ENCODE measurements at places on chromosomes 13 and 19.
A peak's percentile ranks its signal among the peaks of the same experiment; 100 is the strongest.

GRCh38 chr13:25249001-25249543, 38.2 kb downstream of the MTMR6 start:
- peak; percentile 15 for DNase-seq

DNA sequence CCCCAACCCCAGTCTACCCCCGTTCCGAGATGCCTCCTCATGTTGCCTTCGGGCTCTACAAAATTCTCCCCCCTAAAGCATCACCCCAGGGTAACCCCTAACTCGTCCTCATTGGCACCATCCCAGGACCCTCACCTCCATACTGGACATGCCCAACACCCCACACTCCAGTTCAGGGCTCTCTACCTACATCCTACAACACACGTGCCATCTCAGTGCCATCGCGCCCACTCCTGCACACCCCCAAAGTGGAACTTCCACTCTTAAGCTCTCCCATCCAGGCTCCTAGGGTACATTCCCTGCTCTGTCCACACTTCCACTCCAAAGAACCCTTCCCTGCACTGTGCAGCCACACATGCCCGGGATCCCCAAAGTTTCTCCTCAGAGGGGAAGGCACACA, 827 bp upstream of the FKRP start:
- DNase-seq = no peak

DNA sequence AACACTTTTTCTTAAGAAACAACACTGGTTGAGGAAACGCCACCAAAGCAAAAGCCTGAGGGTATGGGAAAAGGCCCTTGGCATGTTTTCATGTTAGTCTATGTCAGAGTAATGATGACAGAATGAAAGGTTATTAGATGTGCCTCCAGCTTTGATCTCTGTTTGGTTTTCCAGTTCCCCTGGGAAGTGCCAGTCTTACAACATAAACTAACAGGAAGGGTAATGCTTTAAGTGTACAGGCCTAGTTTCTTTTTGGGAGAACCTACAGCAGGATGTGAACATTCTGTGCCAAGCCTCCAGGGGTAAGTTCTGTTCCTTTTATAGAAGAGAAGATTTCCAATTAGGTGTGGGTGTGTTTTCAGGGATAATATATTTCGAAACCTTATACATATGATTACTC, 121.7 kb downstream of the FNDC3A start:
- DNase-seq = no peak

DNA sequence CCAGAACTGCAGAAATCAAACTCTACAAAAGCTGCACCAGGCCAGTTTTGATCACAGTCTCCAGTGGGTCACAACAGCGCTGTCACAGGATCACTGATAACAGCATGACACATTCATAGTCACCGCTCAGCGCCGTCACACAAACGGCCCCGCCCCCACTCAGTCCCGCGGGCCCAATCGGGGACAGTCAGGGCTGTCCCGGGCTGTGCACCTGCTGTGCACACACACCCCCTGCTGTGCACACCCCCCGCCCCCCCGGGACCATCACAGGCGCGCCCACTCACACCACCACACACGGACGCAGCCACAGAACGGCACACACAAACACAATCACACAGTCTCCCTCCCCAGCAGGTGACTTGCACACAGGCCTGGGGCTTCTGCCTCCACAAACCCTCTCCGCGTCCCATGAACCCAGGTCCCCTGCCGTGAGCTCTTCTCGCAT, 435 bp upstream of the ZNF382 start:
- DNase-seq = no peak

DNA sequence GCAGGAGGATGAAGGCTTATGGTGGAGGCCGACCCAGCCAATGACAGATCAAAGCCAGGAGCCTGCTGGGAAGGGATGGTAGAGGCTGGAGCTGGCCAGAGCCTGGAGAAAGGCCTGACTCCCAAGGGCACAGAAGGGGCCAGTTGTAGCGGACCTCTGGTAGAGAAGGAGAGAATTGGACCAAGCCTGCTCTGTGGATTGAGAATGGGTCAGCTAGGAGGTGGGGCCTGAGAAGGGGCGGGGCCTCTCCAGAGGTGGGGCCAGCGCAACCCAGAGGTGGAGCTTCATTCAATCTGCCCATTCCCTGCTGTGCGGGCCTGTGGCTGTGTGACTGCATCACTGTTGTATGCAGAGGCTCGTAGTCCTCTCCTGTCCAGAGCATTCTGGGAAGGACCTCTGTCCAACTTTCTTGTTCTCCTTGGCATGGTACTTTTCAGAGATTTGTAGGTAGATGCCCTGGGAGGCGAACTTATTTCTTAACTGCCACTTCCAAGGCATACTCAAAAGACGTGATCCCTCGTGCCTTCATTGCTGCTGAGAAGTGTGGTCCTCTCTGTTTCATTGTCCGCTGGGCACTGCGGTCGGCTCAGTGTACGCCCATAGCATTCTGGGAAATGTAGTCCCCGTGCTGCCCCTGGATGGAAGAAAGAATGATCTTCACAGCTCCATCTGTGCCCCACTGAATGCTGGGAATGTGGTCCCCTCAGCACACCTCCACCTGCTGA, 6.7 kb downstream of the GRIN2D start:
- DNase-seq = peak; percentile 83

GRCh38 chr13:36788276-36788675, 30.7 kb upstream of the RFXAP start:
- no peak for DNase-seq

DNA sequence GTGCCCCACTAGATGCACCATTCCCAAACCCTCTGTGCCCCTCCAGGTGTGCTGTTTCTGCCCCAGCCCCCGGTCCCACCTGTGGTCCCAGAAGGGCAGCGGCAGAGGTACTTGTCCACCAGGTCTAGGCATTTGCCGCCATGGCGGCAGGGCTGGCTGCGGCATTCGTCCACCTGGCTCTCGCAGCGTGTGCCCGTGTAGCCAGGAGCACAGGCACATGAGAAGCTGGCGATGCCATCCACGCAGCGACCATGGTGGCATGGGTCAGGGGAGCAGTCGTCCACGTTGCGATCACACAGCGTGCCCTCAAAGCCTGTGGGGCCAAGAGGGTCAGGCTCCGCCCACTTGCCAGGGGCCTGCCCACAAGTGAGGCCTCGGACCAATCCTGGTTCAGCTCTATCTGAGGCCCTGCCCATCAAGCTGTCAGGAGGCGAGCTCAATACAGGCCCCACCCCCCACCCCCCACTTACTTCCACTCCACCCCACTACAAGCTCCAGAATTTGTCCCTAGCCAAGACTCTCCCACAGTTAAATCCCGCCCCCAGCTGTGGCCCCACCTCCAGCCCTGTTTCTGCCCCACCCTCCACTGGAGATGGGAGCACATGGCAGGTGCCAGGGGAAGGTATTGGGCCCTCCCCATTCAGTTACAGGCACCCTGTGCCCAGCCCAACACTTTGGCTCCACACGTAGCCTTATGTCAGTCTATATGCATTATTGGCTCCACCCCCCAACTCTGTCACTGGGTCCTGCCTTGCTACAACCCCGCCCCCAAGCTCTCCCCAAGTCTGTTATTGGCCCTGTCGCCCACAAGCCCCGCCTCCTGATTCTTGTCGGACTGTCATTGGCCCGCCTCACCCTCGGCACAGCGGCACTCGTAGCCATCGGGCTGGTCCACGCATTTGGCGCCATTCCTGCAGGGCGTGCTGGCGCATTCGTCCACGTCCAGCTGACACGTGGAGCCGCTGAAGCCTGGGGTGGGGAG, 13.5 kb downstream of the NOTCH3 start:
- no peak for DNase-seq

DNA sequence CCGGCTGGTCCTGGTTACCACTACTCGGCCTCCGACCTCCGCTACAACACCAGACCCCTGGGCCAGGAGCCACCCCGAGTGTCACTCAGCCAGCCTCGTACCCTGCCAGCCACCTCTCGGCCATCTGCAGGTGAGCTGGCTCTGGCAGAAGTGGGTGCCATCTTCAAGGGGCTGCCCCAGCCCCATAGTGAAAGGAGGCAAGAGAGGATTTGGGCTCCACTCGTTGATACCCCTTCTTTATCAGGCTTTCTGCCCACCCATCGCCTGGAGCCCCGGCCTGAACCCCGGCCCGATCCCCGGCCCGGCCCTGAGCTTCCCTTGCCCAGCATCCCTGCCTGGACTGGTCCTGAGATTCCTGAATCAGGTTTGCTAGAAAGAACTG, 7.1 kb downstream of the LTBP4 start:
- DNase-seq = no peak

GRCh38 chr13:99347911-99348451, 40.8 kb upstream of the GPR183 start:
- no peak for DNase-seq

DNA sequence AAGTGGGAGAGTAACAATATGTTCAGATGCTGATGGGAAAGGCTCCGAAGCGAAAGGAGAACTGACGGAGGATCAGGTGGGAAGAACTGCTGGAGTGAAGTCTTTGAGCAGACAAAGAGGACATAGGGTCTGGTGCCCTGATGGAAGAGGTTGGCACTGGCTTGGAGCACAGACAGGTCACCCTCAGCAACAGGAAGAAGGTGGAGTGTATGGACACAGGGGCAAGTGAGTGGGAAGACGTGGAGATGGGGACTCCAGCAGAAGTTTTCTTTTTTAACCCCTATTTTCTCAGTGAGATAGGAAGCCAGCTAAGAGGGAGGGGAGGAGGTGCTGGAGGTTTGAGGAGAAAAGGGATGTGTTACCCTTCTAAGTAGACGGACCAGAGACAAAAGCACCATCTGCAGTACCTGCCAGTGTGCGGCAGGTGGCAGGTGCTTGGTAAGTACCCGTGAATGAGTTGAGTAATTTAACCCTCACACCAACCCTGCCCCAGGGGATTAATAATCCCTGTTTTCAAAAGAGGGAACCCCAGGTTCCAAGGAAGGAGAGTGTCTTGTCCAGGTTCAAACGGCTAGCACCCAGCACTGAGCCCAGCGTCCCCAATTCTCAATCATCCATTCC, 11.2 kb downstream of the HAS1 start:
- DNase-seq = peak; percentile 43

DNA sequence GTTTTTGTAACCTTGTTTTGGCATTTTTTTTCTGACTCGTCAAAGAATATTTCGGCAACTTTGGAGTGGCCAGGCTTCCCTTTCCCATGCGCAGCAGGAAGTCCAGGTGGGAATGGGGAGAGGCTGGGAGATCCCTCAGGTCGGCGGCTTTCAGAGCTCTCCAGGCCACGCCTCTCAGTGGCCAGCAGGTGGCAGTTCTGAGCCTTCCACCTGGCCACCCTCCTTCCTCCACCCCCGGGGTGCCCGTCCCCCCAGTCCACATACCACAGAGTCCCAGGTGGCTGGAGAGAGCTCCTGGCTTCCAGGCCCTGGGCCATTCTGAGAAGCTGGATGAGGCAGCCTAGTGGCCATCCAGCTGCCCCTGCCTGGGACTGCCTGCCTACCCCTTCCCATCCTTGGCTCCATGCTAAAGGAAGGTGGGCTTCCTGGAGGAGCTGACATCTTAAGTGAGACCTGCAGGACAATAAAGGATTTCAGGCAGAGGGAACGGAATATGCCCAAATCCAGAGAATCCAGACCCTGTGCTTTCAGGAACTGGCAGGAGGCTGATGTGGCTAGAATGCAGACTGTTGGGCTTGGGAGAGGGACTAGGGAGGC, 46.3 kb downstream of the CCNE1 start:
- DNase-seq = no peak

DNA sequence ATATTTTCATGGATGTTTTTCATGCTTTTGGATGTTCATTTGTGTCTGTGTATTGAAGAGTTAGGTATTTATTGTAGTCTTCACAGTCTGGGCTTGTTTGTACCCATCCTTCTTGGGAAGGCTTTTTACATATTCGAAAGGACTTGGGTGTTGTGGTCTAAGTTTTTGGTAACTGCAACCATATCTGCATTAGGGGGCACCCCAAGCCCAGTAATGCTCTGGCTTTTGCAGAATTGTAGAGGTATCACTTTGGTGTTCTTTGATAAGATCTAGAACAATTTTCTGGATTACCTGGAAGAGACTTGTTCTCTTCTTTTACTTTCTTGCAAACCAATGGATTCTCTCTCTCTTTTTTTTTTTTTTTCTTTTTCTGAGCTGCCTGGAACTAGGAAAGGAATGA, 581.3 kb downstream of the DACH1 start:
- no peak for DNase-seq

- DNase-seq = peak; percentile 94
These were observed 1.1 kb downstream of the MIDN start for GRCh38 chr19:1249298-1249989.

DNA sequence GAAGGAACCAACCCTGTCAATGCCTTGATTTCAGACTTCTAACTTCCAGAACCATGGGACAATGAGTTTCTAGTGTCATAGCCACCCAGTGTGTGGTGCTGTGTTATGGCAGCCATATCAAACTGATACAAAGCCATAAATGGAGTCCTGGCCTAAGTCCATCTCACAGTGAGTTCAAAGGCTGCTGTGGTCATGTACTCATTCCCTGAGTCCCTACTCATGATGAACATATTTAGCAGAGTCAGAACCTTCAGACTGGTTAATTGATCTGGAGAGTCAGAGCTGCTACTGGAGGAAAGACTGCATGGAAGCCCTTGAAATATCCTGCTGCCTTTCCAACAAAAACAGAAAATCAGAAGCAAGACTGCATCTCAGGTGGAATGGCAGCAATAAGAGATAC, 39.2 kb upstream of the CSNK1A1L start:
- no peak for DNase-seq

All from HuH-7.5 (cell line).